ENCODE measurements at places on chromosomes 5 and 9. TPM values are rescaled to one million over a fixed set of nuclear protein-coding genes. Genes with fewer than 3 reads are reported as not detected.

DNA sequence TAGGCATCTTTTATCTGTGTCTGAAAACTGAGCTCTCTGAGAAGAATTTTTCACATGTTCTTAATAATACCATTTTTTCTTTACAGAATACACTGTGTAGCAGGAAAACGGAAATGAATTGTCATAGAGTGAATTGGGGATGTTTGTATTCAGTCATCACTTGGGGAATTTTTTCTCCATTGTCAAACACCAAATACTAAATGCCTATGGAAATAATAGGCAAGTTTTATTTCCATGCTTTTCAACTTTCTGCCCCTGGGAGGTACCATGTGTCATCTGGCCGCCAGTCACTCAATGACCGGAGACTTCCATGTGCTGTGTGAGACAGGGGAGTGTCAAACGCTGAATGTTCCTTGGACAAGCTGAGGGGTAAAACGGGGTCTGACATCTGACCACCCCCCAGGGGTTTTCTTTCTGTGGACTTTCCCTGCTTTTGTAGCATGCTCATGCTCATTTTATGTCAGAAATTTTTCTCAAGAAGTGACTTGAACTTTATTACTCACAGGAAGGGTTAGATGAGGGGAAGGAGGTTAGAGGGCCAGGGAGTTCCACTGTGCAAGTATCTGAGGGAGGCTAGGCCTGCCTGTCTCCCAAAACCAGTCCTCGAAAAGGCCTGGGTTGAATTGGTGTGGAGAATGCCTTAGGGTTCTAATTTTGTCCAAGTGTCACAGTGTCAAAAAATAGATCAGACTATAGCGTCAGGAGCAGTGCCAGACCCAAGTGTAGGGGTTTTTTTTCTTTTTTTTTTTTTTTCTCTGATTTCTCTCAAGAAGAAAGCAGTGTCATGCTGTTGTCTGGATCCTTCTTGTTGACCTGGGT is 438.6 kb downstream of the AGTPBP1 start:
- no peak for DNase-seq

DNA sequence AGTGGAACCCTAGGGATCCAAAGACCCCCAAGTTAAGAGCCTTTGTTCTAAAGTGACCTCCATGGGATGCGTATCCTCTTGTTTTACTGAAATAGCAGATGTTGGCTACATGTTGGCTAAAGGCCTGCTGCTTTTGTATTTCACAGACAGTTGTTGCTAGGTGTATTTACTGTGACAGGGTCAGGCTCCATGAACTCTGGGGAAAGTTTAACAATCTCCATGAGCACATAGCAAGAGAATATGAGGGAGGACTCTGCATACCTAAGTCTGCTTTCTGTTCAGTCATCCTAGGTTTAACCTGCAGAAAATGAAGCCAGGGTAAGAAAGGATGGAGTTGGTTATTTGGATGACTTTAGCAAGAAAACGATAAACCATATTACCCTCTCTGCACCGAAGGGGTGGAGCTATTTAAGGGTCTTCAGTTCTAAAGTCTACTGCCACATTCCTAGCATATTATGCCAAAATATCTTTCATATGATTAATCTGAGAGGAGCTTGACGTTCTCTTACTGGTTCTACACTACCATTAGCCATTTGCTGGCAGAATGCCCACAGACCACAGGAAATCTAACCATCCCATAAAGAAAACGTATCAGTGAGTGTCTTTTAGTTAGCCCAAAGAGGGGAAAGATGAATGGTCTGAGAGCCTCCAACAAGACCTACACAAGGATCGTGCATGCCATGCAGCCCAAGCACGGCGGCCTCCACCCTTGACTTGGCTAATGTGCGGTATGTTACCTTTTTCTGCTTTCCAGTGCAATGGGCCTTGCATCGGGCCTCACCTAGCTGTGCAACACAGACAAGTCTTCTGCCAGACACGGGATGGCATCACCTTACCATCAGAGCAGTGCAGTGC is 127.8 kb downstream of the SAXO1 start:
- no peak for DNase-seq

PHF24 gene
- not detected for total RNA-seq

DNA sequence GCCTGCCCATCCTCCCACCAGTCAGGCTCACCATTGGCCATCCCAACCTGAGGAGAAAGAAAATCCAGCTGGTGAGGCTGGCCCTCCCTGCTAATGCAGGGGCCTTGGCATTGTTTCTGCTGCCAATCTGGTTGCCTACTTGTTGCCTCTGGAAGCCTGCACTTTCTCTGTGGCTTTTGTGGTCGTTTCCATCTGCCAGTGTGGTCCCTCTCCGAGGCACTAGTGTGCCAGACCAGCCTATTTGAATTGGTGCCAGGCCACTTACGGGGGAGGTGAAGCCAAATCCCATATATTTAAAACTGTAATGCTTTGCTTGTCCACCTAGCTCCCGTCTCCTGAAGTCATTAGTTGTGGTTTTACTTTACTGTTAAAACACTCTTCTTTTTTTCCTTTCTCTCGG is 213.4 kb upstream of the ADAMTSL1 start:
- no peak for DNase-seq

- DNase-seq = no peak
Measured at GRCh38 chr5:150505041-150505511, 2.9 kb upstream of the NDST1 start.

- no peak for DNase-seq
Measured at GRCh38 chr5:157821822-157822622, 36.9 kb downstream of the CLINT1 start.

Measured in GM12878 (cell line).